ENCODE measurements at places on chromosomes 11 and 22.

DNA sequence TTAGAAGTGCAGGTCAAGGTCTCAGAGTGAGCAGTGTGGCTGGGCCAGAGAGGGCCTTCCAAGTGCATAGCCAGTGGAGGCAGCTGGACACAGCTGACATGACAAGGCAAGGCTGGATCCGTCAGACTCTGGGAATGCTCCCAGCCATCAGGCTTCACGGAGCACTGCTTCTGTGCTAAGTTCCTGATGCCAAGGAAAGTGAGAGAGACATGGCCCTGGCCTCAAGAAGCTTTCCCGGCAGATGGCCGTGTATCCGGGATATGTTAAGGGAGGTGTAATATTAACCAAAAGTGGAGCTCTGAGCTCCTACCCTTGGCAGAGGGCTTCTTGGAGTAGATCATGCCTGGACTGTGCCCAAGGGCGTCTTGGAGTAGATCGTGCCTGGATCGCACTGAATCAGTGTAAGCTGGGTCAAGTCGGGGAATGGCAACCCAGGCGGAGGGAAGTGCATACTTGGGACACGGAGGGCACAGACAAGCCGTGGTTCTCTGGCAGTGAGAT, 7.4 kb upstream of the EFCAB6 start:
- no peak for DNase-seq

DNA sequence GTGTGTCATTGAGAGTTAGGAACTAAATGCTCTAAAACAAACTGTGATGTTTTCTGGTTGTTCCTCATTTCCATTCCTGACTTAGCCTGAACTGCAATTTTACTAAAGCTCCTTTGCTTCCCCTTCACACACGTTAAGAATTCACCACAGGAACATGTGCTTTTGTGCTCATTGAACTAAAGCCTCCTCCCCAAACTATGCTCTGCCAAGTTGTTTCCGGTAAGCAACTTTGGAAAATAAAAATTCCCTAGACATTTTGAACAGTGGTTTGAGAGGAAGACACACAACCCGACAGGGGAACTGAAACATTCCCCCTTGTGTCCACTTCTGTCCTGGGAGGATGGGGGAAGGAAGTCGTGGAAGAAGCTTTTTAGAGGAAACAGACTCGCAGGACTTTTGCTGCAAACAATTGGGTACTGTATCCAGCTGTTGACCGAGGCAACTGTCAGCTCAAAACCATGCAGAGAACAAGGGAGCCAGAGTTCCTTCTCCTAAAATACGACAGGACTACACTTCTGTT, 66.9 kb downstream of the GAB2 start:
- DNase-seq: no peak

DNA sequence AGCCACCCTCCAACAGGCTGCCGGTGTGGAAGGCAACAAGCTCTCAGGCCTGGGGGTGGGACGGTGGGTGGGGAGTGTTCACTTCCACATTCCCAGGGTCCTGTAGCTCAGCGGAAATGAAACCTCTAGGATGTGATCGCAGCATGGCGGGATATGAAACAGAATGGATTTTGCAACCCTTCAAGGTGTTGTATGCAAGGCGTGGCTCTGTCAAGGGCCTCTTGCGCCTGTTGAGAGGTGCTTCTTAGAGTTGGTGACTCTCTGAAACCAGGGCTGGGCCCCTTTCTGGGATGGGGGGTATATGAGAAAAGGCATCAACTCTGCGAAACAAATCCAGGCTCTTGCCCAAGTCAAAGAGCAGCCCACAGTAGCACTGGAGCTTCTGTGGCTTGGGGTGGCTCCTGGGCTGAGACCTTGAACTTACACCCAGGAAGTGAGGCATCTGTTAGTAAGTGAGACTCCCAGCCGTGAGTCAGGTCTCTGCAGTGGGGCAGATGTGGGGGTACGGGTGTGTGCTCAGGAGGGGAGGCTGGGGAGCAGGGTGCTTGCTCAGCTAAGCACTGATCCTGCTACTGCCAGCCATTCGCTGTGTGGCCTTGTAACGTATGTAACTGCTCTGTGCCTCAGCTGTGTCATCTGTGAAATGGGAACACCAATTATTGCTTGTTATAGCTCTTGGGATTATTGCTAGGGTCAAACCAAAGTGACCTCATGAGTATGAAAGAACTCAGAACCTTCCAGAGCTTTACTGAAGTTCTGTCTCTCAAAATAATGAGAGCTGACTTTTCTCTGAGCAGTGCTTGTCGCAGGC, 28.3 kb downstream of the NECTIN1 start:
- no peak for DNase-seq

DNA sequence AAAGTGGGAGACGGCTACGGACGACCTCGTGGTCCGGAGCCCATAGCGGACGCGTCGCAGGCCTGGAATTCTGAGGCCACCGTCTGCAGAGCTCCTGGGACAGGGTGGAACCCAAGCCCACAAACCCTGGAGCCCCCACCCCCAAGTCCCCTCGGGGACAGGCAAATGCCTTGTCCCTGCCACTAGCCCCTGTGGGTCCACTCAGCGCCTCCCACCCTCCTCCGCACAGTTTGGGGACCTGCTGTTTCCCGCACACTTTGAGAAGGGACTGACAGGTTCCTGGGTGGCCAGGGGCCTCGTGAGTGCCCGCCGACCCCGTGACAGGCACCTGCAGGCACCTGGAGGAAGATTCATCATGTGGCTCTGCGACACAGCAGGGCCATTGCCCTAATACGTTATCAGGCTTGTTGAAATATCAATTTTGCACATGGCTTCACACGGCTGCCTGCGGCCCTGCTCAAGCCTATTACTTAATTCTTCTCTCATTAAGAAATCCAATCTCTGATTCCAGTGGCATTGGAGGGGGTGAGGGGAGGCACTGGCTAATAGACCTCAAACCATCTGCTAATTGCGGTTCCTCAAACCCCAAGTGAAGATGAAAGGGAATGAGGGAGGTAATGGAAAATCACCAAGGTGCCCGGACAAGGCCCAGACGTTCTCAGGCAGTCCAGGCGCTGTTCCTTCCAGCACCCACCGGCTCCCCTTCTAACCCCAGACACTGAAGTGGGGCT, 672.5 kb downstream of the BRD1 start:
- DNase-seq: no peak

GRCh38 chr11:9748361-9748970, 84.6 kb downstream of the SWAP70 start:
- no peak for DNase-seq

DNA sequence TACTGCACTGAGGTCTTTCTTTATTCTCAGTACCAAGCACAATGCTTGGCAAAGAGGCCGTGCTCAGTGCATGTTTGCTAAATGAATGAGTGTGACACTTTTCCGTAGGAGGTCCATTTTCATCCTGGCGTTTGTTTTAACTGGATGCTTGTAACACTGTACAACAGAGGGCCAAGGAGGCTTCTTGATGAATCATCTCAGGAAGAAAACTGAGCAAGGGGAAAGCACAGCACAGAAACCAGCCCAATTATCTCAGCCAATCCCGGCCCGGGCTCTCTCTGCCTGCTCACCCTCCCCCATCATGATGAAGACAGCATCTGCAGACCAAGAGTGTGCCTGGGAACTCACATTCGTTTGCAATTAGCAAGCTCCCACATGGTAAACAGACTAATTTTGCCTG, 570.3 kb downstream of the OPCML start:
- DNase-seq: no peak

- no peak for DNase-seq
Measured at GRCh38 chr11:75793966-75794365, 21.0 kb upstream of the UVRAG start.

GRCh38 chr11:80034801-80035200, 594.0 kb upstream of the TENM4 start:
- DNase-seq: no peak

- DNase-seq: no peak
Measured at GRCh38 chr22:41557401-41558240, 3.2 kb upstream of the CSDC2 start.

GRCh38 chr11:20926799-20927540, 257.6 kb downstream of the NELL1 start:
- DNase-seq: no peak

DNA sequence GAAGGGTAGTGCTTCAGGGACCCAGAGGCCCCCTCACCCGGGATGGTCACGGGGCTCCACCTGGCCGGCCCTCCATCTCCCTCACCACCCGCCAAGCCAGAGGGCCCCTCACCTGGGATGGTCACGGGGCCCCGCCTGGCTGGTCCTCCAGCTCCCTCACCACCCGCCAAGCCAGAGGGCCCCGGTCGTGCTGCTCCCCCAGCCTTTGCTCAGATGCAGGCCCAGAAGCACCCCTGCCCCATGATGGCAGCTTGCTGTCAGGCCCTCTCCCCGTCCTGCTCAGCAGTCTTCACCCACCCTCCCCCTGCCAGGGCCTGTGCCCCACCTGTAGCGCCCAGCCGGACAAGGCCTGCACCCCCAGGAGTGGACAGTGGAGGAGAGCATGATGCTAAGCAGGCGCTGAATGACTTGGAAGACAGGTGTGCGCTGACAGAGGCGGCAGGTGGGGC, 7.3 kb downstream of the DENND6B start:
- DNase-seq: no peak

GRCh38 chr11:12755510-12756453, 81.6 kb downstream of the TEAD1 start:
- no peak for DNase-seq

DNA sequence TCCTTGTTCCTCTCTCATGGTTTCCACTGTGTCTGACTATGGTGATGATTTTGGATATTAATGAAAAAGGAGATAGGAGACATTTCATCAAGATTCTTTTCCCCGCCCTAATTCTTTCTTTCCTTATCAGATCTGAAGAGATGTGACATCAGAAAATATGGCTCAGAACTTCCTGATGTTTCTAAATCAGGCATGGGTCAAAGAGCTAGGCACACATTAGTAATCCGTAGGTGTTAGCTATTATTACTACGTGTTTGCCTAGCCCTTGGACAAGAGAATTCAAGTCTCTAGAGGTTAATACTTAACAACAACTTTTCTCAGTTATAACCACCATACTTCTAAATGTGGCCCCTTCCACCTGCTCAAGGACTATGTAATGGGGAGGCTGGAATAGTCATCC, 5.8 kb downstream of the JOSD1 start:
- no peak for DNase-seq

GRCh38 chr11:15197696-15198095, 83.0 kb downstream of the INSC start:
- DNase-seq: no peak

DNA sequence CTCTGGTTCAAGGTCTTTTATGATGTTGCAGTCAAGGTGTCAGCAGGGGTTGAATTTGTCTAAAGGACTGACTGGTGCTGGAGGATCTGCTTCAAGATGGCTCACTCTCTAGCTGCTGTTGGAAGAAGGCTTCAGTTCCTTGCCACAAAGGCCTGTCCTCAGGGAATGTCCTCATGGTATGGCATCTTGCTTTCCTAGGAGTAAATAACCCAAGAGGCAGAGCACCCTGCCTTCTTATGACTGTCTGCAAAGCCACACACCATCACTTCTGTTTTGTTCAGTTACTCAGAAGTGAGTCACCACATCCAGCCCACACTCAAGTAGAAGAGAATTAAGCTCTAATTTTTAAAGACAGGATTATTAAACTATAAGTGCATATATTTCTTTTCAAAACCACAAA, 45.2 kb downstream of the PLAAT5 start:
- no peak for DNase-seq

GRCh38 chr11:12085371-12086251, 24.8 kb upstream of the MICAL2 start:
- DNase-seq: no peak

GRCh38 chr11:96112192-96113128, 188.6 kb upstream of the MTMR2 start:
- DNase-seq: no peak

- DNase-seq: no peak
Measured at GRCh38 chr11:132114743-132115142, 744.3 kb downstream of the NTM start.
